ENCODE measurements at places on chromosomes 1 and 21.

DNA sequence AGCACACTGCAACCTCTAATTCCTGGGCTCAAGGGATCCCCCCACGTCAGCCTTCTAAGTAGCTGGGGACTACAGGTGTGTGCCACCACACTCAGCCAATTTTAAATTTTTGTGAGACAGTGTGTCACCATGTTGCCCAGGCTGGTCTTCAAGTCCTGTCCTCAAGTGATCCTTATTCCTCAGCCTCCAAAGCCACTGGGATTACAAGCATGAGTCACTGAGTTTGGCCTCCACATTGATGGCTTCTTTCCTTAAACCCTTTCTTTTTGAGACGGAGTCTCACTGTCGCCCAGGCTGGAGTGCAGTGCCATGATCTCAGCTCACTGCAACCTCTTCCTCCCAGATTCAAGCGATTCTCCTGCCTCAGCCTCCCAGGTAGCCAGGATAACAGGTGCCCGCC is 7.6 kb downstream of the KPNA6 start:
- no peak for DNase-seq

GRCh38 chr1:116751621-116752020 is 2.6 kb upstream of the CD2 start:
- DNase-seq, result no peak

DNA sequence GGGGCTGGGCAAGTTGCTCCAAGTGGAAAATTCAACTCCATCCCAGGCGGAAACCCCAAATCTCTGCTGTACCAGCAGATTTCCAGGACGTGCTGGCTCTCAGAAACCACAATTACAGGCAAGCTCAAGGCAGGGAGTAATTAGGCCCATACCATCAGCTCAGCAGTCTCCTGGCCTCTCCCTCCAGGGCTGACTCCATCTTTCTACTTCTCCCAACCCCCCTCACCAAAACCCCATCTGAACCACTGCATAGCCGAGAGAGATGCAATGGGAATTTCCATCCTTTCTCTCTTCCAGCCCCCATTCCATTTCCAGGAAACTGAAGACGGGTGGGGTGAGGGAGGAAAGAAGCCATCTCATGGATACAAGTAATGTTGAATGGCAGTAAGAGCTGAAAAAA is 41.2 kb downstream of the ARHGEF11 start:
- peak; percentile 82 for DNase-seq

- DNase-seq, result no peak
Observed at GRCh38 chr1:51512120-51512519, 6.9 kb downstream of the EPS15 start.

DNA sequence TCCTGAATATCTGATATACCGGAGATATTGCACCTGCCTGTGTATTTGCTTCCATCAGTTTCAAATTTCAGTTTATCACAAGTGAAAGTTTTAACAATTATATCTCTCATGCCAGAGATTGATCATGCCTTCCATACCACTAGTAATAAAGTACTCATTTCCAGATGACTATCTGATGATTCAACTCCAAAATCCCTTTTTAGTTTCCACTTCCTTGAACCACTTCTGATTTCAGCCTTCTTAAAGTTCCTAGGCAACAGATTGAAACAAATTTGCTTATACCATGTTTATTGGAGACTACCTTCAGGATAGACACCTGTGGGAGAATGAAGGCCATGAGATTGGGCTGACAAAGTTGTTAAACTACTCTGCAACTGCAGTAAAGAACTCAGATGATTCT is 21.5 kb upstream of the COL11A1 start:
- no peak for DNase-seq

DNA sequence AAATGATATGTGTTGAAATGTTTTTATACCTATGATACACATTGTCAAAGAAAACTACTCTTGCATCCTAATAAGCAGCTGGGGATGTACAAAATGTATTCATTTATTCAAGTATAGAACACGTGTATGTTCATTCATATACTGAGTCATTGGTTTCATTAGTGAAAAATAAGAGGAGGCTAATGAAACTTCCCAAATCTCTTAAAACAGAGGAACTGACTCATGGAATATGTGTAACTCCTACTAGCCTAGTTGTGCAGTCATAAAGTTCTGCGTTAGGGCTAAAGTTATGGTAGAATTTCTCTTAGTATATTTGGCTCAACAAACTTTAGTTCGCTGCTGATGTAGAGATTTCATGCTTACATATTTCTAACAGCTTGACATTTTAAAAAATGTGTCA is 441.6 kb downstream of the NCAM2 start:
- no peak for DNase-seq

DNA sequence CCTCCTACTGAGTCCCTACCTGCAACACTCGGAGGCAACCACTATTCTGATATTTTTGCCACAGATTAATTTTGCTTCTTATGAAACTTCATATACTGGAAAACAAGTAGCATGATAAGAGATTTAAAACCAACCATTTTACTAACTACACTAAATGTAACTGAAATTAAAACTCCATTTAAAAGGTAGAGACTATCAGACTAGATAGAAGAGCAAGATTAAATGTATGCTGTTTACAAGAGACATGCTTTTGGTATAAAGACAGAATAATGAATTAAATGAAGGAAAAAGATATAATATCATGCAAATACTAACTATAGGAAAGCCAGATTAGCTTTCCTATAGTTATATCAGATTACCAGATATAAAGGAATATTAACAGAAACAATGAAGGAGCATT is 175.9 kb downstream of the DYRK1A start:
- DNase-seq, result no peak

Measured in islet precursor cell (in vitro differentiated cells).